HS-27A (cell line): ENCODE measurements at places on chromosomes 3 and 15.

DNA sequence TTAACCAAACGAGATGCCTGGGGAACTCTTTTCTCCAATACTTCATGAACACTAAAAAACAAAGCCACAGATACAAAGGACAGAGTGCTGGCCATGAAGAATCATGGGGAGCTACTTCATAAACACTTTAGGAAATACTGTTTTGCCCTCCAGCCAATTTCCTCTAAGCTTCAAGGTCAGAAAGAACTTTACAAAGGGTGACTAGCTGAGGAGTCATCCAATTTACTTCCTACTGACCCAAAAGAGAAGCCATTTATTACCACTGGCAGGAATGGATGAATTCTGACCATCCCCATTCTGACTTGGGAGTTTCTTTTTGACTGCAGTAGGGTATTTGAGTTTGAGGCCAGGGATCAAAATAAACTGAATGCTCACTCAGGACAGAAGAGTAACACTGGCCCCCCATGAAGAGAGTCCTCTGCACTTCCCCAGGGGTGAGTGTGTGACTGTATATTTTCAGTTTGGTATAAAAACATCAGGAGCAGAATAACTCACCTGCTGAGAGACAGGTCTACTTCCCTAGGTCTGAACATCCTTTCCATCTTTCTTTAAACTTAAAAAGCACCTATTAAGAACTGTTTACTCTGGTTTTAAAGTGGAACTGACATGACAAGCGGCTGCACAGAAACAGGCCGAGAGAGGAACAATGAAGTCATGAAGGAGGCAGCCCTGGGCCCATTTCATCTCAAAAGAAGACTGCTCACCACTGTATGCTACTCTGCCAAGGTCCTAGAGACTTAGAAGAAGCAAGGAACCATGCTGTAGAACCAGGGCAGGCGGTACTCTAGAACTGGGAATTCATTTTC lies 203.6 kb downstream of the TNIK start:
- DNase-seq = no peak

- DNase-seq = no peak
Measured at GRCh38 chr3:133237380-133237779, 162.5 kb upstream of the BFSP2 start.

- DNase-seq = no peak
Measured at GRCh38 chr15:74405823-74406222, 27.9 kb downstream of the SEMA7A start.

- DNase-seq = no peak
Measured at GRCh38 chr3:12415014-12415680, 69.1 kb upstream of the TSEN2 start.

DNA sequence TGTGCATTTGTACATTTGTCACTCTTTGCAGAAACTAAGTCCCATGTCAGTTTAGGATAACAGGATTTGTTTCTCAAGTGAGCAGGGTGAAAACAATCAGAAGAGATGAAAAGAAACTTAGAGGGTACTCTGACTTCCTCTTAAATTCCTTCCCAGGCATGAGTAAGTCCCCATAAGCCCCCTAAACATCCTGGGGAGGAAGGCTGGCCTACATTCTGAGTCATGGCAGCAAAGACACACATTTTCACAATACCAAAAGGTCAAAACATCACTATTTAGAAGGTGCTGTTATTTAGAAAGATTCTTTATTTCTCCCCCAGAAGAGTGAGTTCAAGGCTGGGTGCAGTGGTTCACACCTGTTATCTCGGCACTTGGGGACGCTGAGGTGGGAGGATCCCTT lies 7.6 kb upstream of the FOXP1 start:
- no peak for DNase-seq

GRCh38 chr3:196270499-196270898 lies 17.0 kb downstream of the PCYT1A start:
- DNase-seq = no peak

GRCh38 chr3:117706037-117706436 lies 996.5 kb downstream of the TUSC7 start:
- no peak for DNase-seq

DNA sequence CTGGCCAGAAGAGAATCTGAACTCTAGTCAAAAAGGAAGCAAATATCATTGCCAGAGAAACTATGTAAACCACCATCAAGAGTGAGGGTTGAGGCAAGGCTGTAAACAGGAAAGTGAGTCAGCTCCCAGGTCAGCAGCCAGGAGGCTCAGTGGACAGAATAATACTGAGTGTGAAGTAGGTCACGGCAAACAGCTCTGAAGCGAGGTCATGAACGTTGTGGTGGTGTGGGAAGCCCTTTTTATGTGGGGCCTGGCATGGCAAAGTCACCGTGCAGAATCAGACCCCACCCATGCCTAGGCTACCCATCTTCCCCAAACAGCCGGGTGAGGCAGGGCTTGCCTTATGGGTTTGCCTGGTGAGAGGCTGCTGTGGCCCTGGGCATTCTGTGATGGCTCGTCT lies 43.9 kb downstream of the THBS1 start:
- peak; percentile 57 for DNase-seq

- no peak for DNase-seq
Measured at GRCh38 chr3:81446806-81447205, 314.6 kb downstream of the GBE1 start.

GRCh38 chr3:110307065-110307809 lies 764.4 kb upstream of the NECTIN3 start:
- no peak for DNase-seq

DNA sequence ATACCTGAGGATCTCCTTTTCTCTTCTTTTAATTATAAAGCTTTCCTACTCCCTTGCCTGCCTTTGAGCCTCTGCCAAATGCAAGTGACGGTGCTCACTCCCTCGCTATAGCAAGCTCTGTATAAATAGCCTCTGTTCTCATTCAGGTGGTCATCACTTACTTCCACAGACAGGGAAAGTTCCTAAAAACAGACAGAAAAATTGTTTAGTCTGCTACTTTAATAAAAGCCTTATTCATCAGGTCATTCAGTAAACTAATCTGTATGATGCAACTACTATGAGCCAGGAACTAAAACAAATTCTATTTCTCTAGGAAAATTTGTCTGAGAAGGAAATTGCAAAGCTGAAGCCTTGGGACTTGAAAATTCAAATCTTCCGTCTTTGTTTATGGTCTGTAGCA lies 10.2 kb upstream of the DLG1 start:
- DNase-seq = no peak

DNA sequence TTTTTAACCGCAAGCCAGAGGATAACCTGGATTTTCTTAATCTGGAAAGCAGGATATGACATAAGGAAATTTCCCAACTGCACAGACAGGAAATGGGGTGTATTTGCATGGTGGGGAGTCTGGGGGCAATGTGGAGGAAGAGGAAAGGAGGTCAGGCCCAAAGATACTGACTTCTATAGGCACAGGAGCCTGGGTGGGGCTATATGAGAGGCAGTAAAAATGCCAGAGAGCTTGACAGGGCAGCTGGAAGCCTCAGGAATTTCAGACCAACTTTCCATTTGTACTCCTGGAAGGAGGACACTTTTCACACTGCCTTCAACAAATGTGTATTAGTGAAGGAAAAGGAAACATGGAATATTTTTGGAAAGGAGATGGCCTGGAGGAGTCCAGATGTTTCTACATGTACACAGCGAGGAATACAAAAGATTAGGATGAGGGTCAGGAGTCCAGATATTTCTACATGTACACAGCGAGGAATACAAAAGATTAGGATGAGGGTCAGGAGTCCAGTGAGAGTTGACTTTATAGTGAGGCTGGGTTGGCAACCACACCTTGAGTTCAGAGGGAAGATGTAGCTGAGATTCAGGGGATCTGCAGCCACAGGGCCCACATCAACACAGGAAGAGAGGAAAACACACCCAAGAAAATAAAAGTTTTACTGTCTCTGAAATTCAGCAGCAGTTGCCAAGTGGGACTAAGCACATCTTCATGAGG lies 111.9 kb upstream of the PTPRG start:
- DNase-seq = no peak

DNA sequence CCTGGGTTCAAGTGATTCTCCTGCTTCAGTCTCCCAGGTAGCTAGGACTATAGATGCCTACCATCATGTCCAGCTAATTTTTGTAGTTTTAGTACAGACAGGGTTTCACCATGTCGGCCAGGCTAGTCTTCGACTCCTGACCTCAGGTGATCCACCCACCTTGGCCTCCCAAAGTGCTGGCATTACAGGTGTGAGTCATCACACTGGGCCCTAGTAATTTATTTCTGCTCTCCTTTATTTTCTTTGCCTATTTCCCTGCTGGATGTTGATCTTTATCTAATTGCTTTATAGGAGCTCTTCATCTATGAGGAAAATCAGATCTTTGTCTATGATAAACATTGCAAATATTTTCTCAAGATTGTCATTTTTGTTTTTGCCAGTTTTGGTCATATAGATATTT lies 31.7 kb downstream of the UQCC5 start:
- DNase-seq = no peak

GRCh38 chr3:195102609-195103467 lies 168.1 kb downstream of the XXYLT1 start:
- DNase-seq = peak; percentile 70

DNA sequence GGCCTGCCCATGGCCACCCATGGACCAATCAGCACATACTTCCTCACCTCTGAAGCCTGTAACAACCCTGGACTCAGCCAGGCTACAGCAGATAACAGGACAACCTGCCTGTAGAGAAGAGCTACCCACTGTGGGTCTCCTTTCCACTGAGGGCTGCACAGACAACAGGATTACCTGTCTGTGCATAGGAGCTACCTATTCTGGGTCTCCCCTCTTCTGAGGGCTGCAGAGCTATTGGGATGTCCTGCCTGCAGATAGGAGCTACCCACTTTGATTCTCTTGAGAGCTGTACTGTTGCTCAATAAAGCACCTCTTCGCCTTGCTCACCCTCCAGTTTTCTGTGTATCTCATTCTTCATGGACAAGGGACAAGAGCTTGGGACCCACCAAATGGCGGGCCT lies 23.8 kb upstream of the CHST2 start:
- DNase-seq = no peak

DNA sequence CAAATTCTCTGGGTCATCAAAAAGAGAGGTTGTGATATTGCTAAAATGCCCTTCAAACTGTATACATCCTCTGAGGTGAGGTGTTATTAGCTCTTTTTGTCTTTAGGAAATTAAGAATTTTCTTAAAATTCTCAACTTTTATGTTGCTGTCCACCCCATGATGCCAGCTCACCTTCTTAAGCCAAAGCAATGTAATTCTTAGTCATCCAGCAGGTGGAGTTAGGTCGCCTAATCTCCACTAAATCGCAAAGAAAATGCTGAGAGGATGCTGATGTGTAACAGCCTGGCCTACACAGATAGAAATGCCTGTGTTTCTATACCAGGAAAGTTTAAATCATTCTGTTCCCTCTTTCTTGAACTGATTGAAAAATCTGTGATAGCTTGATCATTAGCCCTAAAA lies 770.2 kb upstream of the ALCAM start:
- DNase-seq = peak; percentile 34

DNA sequence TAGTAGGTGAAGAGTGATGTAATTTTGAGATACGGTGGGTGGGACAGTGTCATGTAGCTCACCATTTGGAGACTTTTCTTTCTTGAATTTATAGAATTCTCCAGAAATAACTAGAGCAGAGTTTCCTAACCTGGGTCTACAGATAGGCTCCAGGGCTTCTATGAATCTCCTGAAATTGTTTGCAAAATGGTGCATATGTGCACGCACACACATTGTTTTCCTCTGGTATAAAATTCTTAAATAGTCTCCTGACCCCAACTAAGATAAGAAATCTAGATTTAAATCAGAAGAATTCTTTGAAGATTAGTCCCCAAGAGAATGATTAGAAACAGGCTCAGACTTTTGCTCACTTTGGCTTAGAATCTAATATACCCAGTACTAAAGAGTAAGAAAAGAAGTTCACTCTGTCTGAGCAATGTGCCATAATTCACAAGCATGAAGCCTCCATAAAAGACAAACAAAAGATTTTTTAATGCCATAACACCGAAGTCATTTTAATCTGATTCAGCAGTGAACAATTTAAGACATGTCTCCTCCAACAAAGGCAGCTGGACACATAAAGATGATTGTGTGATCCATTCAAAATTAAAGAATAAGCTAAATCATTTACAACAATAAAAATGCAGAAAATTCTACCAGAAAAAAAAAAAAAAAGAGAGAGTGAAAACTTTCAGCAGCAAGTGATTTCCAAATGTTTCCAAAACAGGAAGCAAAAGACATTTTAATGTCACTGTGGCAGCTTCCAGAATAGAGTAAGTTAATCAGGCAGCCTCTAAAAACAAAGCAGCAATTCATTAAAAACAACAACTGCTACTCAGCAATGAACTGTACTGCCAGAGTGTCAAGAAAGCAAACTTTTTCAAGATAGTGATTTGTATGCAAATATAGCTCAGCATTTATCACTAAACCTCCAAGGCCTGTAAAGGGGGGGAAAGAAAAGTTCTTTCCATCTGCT lies 975.5 kb upstream of the CFAP20DC start:
- DNase-seq = peak; percentile 40
